Fibroblast of villous mesenchyme (primary cell): ENCODE measurements at places on chromosomes 4 and X. TPM values are rescaled to one million over a fixed set of nuclear protein-coding genes. Genes with fewer than 3 reads are reported as not detected.

The TCEAL6 gene
- not detected in 2 replicates for total RNA-seq

The FGF16 gene
- not detected in 2 replicates for total RNA-seq

The PPM1K gene
- total RNA-seq = 30.3 and 38.4 TPM in 2 replicates

The GAB1 gene
- total RNA-seq = 13.0 and 16.1 TPM in 2 replicates

The CFAP99 gene
- total RNA-seq = not detected in 2 replicates

The PNMA5 gene
- total RNA-seq = 0.64 TPM in 1 of 2 replicates, not detected in the other

GRCh38 chr4:172996571-172997216 is 171.9 kb upstream of the GALNT7 start:
- peak; percentile 41 for DNase-seq

- no peak for DNase-seq
Measured at GRCh38 chr4:114277690-114278089, 298.2 kb upstream of the ARSJ start.

DNA sequence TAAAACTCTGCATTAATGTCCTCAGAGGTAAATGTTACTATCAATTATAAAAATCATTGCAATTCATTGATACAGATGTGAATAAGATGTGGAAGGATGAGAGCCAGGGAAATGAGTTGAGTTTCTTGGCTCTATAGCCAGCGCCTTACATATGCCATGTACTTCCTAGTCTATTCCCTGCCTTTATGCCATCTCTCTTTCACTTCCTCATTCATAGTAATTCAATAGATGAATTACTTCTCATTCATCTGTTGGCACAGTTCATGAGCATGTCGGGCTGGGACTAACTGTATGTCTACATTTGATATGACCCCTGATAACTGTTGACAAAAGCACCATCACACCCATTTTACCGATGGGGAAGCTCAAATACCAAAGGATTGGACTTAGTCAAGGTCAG is 55.7 kb downstream of the LNX1 start:
- no peak for DNase-seq

DNA sequence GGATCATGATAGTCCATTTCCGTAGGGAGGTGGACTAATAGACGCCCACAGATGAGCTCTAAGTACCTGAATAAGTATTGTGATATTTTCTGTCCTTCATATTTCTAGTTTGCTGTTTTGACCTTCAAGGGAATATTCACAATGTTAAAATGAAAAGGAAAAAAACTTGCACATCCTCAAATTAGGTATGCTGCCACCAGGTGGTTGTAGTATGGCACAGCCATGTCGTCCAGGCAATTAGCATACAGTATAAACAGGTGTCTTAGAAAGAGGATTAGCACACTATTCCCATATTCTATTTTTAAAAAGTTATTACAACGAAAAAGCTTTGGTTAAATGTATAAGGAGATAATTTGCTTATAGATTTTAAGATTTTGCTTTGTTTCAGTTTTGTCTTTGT is 802.0 kb downstream of the RPA4 start:
- DNase-seq = peak; percentile 46

- no peak for DNase-seq
Measured at GRCh38 chrX:19863857-19864223, 23.6 kb downstream of the SH3KBP1 start.

DNA sequence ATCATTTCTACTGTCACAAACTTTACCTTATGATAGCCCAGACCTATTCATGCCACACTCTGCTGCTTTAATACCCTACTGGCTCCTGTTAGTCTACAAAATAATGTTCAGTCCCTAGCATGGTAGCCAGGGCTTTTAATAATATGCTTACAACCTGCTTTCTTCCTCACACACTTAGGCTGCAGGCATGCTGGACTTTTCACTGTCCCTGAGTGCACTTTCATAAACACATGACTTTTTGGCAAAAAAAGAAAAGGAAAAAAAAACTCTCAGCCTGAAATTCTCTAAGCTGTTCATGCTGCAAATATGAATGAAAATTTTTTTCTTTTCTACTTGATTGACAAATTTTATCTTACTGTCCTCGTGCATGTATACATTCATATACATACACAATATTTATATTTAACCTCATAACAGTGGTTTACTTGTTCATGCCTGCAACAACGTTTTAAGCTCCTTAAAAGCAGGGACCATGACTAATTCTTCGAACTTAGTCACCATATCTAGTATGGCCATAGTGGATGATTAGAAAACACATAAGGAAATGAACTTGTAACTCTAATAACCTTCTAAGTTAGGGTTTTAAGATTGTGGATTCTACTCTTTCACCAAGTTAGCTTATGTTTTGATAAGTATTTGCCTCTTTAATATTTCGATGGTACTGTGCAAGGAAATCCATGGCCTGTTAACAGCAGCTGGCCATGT is 229.5 kb downstream of the SPCS3 start:
- no peak for DNase-seq

DNA sequence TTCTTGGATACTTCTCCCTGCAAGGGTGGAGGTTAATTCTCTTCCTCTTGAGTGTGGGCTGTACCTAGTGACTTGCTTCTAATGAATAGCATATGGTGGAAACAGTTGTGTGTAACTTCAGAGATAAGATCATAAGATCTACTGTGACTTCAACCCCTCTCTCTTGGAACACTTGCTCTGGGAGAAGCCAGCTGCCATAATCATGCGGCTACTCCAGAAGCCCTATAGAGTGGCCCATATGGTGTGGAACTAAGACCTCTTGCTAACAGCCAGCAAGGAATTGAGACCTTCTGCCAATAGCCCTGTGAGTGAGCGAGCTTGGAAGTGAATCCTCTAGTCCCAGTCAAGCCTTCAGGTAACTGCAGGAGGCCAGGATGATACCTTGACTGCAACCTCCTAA is 81.1 kb downstream of the RBMX2 start:
- no peak for DNase-seq

- DNase-seq = no peak
Measured at GRCh38 chr4:127463883-127464282, 168.9 kb upstream of the INTU start.

DNA sequence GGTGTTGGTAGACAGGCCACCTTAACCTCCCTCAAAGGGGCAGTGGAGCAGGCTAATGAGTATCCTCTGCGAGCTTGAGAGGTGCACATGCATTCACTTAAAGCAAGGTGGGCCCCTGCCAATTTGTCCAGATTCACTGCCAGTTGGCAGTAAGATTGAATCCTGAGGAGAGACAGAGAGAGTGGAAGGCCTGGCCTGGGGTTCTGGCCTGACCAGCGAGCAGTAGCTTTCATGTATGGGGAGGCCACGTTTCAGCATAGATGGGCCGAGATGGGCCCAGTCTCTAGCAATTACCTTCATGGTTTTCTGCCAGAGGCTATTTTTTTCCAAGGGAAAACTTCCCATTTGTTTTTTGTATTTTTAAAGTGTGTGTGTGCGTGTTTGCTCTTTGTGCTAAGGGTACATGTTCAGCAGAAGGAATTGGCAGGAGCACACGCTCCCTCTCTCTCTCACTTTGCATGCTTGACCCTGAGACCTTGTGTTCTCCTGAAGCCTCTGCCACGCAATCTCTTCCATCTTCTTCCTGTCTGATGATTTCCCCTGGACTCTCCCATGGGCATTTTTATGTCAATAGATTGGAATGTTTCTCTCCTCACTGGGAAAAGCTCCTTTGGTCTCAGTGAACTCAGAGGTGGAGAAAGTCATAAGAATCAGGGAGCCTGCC is 215.8 kb upstream of the SFRP2 start:
- DNase-seq = peak; percentile 93

DNA sequence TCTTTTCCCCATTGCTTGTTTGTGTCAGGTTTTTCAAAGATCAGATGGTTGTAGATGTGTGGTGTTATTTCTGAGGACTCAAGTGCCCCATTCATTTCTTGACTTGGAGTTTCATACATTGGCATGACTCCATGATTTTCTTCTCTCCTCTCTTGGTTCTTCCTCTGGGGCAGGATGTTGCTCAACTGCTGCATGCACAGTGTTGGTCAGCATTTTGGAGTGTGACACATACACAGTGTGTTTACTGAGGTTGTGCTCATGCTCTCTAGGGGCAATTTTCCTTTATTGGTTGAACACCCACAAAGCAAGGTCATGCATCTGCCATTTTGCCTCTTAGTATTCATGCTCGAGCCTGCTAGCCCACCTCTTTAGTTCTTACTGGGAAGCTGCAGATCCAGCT is 1993.8 kb downstream of the ARAP2 start:
- peak; percentile 24 for DNase-seq

- no peak for DNase-seq
Measured at GRCh38 chr4:142355421-142355930, 490.6 kb downstream of the INPP4B start.

GRCh38 chrX:111339212-111339611 is 68.9 kb upstream of the CAPN6 start:
- DNase-seq = no peak

DNA sequence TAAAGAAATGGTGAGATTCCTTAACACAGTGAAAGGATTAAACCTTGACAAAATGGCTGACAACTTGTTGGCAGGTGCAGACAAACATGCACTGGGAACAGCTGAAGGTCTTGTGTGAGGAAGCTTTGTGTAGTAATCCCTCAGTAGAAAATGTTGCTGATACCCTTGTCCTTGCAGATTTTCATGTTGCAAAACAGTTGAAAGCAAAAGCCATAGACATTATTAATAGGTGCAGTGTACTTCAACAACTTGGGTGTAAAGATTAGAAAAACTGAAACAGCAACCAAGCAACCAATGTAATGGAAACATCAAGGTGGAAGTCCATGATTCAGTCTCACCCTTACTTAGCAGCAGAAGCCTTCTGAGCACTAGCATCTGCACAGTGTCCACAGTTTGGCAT is 29.8 kb downstream of the UGT2B7 start:
- DNase-seq = peak; percentile 9

GRCh38 chr4:113741956-113742355 is 19.6 kb downstream of the CAMK2D start:
- no peak for DNase-seq

GRCh38 chr4:109078724-109079123 is 223.7 kb downstream of the COL25A1 start:
- peak; percentile 80 for DNase-seq

DNA sequence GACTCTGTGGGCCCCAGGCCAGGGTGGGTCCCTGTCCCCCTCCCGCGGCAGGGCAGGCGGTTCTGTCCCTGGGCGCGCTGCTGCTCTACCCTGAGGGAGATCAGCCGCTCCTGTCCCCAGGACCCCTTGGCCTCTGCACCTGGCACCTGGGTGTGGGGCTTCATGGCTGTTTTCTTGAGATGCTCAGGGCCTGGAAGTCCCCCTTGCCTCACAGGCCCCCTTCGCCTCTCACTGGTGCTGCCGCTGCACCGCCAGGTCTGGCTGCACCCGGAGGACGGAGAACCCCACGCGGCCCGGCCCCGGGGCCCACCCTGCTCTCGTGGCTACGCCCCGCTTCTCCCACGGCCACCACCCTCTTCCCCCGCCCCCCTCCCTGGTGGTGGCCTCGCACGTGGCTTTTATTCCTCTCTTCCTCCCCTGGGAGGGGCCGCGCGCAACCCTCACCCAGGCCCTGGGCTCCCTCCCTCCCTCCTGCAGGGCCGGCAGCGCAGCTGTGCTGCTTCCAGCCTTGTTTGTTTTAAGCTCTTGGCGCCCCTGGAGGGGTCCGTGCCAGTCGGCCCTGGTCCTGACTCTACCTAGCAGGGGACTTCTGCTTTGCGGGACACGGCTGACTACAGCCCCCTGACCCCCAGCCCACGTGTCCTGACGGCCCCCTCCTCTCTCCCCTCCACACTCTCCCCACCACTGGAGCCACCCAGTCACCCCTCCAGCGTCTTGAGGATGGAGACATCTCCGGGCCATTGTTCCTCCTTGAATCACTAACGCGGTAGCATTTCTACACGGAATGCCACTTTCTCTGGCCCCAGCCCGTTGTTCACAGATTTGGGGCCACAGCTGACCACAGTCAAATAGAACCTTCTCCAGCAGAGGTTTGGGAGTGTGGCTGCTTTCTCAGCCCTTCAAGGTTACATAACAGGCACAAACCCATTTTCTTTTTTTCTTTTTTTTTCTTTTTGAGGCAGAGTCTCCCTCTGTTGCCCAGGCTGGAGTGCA is 20.6 kb upstream of the CLDN24 start:
- DNase-seq = no peak

- DNase-seq = no peak
Measured at GRCh38 chr4:113303315-113303714, 253.9 kb downstream of the ANK2 start.

GRCh38 chr4:142976482-142976881 is 130.4 kb upstream of the INPP4B start:
- DNase-seq = no peak

DNA sequence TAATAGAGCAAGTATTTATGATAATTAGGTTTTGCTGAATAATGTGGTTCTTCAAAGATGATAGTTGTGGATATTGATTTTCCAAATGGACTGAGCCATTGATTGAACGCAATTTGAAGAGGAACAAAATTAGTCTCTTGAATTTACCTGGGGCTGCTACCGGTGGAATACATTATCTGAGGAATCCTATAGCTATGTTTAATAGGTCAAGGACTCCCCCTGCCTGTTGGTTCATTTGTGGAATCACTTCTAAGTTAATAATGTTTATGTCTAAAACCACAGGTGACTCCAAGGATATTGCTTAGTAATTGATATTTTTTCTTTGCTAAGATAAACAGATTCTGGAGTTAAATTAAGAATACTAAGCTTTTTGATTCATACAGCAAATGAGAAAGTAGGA is 576.0 kb upstream of the PABPC4L start:
- DNase-seq = no peak

DNA sequence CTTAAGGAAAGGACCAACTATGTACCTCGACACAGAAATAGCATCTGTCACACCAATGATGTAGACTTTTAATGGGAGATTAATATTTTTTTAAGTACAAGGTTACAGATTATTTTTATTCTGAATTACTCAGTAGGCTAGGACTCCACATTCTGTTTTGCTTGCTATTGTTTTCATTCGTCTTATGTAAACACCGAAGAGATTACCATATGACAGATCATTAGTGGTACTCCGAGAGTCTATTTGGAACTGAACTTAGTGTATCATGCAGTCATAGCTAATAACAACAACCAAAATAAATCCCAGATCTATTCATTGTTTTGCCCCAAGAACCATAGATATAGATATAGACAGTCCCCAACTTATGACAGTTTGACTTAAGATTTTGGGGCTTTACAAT is 139.7 kb upstream of the SPRY1 start:
- no peak for DNase-seq
